ENCODE measurements at places on chromosomes 12 and 14.

GRCh38 chr12:124746649-124747425, 116.8 kb downstream of the SCARB1 start:
- DNase-seq = no peak

DNA sequence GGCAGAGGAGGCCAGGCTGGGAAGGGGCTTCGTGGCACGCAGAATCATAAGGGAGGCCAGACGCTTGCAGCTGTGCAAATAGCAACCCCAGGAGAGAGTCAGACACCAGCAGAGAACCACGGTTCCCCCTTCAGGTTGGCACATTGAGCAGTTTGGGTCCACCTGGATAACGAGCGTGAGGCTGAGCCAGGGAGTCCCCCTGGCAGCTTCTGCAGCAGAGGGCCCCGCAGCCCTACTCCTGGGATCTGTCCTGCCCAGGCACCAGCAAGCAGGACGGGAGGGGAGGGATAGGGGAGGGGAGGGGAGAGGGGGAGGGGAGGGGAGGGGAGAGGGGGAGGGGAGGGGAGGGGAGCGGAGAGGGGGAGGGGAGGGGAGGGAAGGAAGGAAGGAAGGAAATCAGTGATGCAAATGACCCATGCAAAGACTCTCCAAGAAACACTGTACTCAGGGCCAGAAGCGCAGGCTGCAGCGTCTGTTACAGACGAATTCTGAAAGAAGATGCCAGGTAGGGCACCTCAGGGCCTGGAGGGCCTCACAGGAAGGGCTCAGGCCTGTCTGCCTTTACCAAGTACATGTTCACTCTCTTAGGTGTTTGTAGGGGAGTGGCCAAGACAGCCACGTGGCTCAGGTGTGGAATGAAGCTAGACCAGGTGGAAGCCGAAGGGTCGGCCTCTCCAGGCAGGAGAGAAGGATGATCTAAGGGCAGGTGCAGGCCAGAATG, 32.3 kb upstream of the MMP17 start:
- no peak for DNase-seq

GRCh38 chr12:58917699-58918468, 2.4 kb downstream of the LRIG3 start:
- DNase-seq = no peak

- DNase-seq = no peak
These were observed 111.2 kb downstream of the LGMN start for GRCh38 chr14:92637228-92637627.

- no peak for DNase-seq
These were observed 2.3 kb downstream of the TMEM63C start for GRCh38 chr14:77183896-77184295.

DNA sequence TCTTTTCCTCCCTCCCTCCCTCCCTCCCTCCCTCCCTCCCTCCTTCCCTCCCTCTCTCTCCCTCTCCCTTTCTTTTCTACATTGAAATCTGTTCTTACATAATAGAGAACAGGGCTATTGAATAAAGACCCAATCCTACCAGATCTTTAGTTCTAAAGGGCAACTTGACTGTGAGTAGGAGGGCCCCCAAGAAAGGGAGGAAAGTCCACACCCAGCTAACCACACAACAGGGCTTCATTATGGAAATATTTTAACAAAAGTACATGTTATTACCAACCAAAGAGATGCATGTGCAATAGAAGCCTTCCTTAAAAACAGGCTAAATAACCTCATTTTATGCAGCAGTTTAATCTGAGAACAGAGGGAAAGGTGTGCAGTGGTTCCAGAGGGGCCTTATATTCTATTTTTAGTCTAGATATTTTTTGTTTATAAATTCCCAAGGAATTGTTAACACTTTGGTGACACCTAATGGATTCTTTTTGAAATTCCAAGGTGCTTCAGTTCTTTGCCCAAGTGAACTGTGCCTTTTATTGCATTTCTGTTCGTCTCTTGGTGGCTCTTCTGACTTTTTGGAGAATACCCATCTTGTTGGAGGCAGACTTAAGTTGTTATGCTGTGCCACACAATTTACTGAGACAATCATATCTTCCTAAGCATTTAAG, 63.0 kb downstream of the GNS start:
- no peak for DNase-seq

DNA sequence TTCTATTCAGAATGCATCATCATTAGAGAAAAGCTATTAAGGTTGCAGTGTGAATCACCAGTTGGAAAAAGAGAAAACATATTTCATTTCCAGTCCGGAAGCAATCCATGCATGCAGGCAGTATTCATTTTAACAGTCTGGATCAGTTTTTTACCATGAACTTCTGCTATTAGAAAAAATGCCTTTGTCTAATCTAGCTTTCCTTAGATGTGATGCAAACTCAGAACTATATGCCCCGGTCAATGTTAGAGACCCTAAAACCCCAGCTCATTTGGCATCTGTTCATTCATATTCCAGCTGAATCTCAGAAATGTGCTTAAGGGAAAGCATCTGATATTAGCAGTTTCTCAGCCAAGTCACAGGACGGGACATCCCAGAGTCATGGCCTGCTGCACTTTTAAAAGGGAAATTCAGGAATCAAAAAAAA, 8.5 kb downstream of the IRAK3 start:
- no peak for DNase-seq

DNA sequence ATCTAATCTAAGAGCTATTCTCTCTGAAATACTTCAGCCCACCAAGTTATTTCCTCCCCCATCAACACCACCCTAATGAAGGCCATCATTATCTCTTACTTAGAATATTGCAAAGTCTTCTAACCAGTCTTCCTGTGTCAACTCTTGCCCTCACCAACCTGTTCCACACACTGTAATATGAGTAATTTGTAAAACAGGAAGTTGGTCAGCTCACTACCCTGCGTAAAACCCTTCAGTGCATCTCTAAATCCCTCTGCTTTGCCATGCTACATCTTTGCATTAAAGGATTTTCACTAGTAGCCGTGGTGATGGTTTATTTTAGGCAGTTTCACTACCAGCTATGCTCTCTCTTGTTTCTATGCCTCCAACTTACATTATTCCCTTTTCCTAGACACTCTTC, 70.0 kb downstream of the KIF21A start:
- DNase-seq = peak; percentile 72

GRCh38 chr12:5889381-5890047, 55.5 kb downstream of the ANO2 start:
- DNase-seq = no peak

DNA sequence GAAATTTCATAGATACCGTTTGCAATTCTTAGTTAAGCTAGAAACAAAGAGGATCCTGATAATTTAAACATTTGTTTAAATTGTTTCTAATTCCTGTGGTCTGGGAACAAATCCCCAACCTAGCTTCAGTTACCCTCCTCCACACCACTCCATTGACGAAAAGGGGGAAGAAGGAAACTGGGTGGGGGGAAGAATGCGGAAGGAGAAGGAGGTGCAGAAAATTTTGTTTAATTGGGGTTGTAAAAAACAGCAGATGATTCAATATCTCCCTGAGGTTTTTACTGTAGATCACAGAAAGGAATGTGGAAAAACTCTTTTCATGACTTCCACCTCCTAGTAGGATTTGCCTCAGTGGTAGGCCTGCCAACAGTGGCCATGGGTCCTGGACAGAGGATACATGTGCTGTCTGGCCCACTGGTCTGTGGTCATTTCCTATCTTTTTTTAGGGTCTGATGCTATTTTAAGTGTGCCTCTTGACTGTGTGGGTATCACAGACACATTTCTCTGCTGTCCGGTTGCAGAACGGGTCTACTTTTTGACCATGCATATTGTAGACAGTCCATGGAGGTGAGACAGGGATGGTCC, 122.9 kb upstream of the PCED1B start:
- no peak for DNase-seq

DNA sequence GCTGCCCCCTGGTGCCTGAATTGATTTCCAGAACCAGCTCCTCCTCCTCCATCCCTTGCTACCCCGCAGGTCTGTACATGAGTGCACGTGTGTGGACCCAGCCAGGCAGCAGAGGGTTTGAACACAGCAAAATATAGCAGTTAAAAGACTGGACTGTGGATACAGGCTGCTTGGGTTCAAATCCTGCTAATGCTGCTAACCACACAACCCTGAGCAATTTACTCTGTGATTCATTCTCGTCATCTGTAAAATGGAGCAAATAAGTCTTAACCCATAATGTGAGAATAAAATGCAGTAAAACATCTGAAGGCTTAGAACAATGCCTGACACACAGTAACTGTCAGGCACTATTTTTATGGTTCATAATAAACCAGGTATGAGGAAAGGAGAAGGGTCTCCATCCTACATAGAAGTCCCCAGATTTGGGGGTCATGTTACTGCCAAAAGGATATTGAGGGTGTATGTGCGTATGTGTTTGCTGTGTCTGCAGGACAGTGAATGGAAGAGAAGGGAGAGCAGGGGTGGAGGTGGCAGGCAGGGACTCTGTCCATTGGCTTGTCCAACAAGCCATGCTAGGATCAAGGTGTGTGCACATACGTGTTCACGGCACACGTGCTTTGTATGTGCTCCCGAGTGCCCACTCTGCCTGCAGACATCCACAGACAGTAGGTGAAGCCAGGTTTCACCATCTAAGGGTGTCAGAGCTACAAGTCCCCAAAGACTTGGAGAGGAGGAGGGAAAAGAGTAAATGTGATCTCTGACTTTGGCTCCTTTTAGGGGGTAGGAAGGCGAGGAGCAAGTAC, 1.5 kb upstream of the STAT6 start:
- DNase-seq = no peak

- no peak for DNase-seq
These were observed 52.9 kb downstream of the SVOP start for GRCh38 chr12:108967869-108968540.

GRCh38 chr12:50394469-50395029, 1.9 kb downstream of the FAM186A start:
- no peak for DNase-seq

DNA sequence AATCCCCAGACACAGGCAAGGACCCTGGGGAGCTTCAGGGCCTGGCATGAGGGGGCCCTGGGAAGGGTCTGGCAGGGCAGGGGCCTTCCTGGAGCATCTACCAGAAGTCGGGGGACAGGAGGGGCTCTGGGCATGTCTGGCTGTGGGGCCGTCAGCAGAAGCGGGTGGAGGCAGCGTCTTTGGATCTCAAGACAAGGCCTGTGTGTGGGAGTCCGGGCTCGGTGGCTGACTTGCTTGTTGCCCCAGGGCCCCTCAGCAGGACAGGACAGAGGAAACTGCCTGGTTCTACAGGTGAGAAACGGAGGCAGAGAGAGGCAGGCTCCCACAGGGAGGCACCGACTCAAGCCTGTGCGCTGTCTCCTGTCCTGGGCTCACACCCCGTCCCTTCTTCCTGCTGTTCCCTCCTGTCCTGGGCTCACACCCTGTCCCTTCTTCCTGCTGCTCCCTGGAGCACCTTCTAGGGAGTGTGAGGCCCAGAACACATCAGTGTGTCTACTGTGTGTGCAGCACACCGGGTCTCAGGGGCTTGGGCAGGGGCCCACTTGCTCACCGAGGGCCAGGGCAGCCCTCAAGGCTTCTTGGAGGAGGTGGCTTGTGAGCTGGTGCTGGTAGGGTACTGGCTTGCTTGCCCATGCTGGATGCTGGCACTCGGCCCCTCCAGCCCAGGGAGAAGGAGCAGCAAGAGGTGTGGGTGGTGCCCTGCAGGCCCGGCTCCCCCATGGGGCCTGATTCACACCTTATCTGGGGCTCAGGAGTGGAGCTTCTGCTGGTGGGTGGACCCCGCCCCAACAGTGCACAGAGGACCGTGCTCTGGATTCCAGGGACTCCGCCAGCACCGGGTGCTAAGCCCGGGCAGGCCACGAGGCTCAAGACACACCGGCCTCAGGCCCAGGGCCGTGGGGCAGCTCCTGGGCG, 14.9 kb downstream of the ASPG start:
- DNase-seq = no peak

GRCh38 chr12:71772735-71773134, 18.1 kb downstream of the RAB21 start:
- no peak for DNase-seq

GRCh38 chr12:113214895-113215400, 6.3 kb upstream of the TPCN1 start:
- no peak for DNase-seq

DNA sequence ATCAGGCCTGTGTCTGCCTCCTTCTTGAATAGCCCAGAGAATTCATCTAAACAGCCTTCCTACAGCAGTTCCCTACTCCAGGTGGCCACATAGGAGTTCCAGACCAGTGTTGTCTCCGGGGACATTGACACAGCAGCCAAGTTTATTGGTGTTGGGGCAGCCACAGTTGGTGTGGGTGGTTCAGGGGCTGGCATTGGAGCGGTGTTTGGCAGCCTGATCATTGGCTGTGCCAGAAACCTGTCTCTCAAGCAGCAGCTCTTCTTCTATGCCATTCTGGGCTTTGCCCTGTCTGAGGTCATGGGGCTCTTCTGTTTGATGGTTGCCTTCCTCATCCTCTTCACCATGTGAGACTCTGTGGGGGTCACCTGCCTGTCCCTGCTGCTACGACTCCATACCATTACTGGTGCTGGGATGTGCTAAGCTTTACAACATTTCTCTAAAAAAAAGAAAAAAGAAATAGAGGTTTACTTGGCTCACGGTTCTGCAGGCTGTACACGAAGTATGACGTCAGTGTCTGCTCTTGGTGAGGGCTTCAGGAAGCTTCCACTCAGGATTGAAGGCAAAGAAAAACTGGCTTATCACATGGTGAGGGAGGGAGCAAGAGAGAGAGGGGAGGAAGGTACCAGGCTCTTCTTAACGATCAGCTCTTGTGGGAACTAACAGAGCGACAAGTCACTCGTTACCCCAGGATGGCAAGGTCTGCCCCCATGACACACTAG, 57.5 kb downstream of the CHST11 start:
- DNase-seq = no peak

DNA sequence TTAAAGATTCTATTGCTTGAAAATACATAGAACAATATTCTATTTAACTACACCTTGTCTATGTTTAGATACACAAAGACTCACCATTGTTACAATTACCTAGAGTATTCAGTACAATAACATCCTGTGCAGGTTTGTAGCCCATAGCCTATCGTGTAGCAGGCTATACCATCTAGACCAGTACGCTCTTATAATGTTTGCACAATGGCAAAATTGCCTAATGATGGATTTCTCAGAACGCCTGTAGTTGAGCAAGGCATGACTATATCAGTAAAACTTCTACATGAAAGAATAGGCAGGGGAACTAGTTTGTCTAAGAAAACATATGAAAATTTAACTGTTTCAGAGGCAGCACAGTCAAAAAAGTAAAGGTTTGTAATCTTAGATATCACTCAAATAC, 375.9 kb downstream of the DAD1 start:
- DNase-seq = no peak

DNA sequence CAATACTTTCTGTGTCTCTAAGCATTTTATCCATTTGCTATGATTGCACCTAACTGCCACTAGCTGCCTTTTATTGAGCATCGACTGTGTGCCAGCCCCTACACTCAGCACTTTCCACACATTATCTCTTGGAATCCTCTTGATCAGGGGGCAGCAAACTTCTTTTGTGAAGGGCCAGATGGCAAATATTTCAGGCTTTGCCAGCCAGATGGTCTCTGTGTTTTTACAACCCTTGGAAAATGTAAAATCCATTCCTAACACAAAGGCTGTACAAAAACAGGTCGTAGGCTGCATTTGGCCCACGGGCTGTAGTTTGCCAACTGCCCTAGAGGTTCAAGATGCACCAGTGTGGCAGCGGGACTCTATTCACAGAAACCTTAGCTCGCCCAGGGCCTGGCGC, 19.5 kb downstream of the FOXN4 start:
- no peak for DNase-seq

Measured in T-helper 1 cell (primary cell).